ENCODE measurements at places on chromosomes 11 and 22.

- no peak for DNase-seq
These were observed 81.0 kb upstream of the CTSC start for GRCh38 chr11:88418508-88418907.

- DNase-seq: no peak
These were observed 20.8 kb downstream of the COMMD9 start for GRCh38 chr11:36268337-36268985.

DNA sequence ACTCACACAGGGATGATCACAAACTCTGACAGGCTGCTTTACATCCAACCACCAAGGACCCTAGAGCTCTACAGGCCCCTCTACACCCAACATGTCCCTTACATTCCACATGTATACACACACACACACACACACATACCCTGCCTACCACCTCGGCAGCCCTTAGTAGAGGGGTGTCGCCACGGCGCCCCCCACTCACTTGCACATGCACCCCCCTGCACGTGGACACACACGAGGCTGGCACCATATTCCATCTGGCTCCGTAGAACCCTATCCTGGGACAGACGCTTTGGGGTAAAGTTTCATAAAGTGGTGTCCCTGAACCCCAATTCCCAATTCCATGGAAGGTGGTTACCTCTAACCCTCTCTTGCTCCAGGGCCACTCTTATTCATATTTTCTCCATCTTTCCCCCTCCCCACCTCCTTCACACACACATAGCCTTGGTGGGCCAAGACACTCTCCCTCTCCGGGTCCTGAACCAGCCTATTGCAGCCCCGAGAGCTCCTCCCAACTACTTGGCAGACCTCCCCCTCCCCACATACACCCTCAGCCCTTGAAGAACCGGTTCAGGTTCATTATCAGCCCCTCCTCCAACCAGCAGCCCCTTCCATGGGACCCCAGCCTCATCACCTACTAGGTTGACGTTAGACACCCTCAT lies 809 bp downstream of the PDE2A start:
- no peak for DNase-seq

DNA sequence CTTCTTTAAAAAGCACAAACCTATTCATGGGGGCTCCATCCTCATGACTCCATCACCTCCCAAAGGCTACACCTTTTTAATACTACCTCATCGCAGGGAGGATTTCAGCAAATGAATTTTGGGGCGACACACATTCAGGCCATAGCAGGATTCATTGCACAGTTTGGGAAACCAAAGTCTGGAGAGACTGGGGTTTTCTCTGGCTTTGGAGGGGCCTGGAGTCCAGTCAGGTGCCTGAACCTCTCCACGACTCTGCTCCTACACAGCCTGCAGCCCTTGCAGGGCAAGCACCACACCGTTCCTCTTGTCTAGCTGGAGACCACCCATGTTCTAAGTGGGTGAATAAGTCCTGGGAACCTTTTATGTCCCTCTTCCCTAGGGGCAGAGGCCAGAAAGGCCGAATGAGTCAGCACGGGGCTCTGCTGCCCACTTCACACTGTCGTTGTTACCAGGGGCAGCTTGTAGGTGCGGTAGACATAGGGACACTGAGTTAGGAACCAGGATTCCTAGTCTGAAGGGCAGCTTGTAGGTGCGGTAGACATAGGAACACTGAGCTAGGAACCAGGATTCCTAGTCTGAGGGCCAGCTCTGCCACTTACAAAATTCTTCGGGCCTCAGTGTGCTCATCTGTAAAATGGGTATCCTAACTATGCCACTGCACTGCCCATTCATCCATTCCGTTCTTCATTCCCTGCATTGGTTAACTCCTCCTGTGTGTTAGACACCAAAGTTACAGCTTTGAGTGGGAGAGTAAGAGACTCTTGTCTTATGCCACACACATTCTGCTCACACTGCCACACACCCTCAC lies 251.7 kb upstream of the B3GAT1 start:
- DNase-seq: no peak

- no peak for DNase-seq
These were observed 36.0 kb upstream of the PACSIN2 start for GRCh38 chr22:43050995-43051394.

DNA sequence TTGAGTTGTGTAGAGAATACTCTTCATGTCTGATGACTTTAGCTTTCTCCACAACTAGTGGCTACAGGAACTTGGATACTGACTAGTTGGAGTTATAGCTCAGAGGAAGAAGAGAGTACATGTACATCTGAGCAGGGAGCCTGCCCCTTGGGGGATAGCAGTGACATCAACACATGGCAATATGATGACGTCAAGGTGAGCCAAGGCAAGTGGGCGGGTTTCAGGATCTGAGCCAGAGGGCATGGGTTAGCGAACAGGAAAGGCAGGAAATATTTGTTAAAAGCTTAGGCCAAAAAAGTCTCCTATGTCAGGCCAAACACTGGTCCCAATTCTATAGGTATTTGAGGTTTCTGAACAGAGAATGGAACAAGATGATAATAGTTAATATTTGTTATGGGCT lies 42.0 kb upstream of the HORMAD2 start:
- no peak for DNase-seq

- DNase-seq: no peak
These were observed 6.6 kb downstream of the H19 start for GRCh38 chr11:1990872-1991578.

DNA sequence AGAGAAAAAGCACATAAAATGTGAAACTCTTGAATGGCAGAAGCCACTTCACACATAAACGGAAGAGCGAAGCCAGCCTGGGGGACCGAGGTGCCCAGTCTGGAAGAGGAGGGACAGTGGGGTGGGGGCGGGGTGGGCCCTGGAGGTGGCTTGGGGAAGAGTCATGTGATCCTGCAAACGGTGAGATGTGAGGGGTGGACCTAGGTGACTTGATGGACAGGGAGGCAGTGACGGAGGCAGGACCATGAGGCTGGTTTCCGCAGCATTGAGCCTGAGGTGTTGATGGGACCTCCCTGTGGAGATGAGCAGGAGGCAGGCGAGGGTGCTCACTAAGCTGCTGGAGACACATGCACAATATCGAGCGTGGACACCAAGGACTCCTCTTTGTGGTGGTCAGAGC lies 16.8 kb downstream of the ZDHHC24 start:
- DNase-seq: no peak

DNA sequence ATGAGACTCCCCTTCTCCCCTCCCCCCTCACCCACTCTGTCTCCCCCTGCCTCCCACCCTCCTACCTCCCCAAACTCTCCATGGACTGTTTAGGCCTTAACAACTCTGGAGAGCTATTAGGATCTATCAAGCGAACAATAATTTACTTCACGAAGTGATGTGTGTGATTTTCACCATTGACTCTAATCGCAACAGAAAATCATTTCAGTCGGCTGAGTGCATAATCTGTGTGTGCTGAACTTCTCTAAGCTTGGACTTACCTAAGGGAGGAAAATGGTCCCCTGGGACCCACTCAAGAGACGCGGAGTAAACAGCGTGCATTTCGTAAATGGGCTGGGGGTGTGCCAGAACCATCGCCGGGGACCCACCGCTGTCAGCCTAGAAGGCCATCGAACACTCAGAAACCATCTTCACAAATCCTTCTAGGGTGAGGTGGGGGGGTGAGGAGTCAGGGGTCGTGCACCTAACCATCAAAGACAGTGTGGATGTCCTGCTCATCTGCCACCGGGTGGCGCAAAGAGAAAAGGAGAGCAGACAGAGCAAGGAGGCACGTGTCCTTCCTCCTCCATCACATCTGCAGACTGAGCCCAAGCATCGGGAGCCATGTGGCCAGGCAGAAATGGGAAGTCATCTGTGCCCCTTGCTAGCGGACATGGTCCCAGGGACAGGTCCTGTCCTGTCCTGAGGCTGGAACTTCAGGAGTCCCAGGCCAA lies 62.1 kb upstream of the NUP50 start:
- no peak for DNase-seq

DNA sequence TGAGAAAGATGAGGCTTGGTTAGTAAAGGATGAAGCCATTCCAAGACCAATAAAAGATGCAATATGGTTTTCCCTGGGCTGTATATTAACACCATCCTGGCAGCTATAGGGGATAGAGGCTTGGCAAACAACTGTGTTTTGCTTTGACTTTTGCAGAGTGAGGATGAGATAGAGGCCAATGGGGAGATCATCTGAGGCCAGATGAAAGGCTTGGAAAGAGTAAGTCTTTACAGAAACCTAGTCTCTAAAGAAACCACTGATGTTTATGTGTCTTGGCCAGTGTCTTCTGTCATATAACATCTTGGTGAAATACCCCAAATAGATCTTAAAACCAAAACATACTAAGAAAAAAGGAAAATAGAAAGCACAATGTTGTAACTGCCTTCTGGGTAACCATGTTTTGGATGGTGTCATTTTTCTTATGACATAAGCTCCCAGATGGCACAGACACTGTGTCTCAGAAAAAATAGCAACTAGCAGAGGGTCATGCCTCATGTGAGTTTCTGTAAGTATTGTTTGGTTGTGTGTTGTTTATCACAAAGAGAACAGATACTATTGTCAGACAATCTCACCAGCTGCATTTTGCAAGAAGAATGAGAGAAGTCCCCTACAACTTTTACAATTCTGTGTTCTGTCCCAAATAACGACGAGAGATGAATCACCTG lies 305.4 kb downstream of the ST3GAL4 start:
- DNase-seq: no peak

GRCh38 chr11:2390091-2390724 lies 10.3 kb upstream of the TSSC4 start:
- DNase-seq: no peak

GRCh38 chr11:10727146-10727851 lies 23.7 kb upstream of the CTR9 start:
- DNase-seq: no peak

DNA sequence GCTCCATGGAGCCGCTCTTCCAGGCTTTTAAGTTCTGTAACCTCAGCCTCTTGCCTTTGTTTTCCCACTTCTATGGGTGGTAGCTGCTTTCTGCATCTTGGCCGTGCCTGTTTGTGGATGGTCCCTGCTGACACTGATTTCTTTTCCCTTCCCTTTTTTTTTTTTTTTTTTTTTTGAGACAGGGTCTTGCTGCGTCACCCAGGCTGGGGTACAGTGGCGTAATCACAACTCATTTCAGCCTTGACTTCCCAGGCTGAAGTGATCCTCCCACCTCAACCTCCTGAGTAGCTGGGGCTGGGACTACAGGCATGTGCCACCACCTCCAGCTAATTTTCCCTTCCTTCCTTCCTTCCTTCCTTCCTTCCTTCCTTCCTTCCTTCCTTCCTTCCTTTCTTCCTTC lies 57.7 kb upstream of the EP300 start:
- no peak for DNase-seq

All from activated CD8-positive, alpha-beta memory T cell treated with anti-CD3 and anti-CD28 coated beads for 1 hour (primary cell).